Ascending aorta (tissue), 2 donors: ENCODE measurements at places on chromosomes 12 and 14. TPM values are rescaled to one million over a fixed set of nuclear protein-coding genes. Genes with fewer than 3 reads are reported as not detected.

Gene KRT85
- not detected for total RNA-seq

DNA sequence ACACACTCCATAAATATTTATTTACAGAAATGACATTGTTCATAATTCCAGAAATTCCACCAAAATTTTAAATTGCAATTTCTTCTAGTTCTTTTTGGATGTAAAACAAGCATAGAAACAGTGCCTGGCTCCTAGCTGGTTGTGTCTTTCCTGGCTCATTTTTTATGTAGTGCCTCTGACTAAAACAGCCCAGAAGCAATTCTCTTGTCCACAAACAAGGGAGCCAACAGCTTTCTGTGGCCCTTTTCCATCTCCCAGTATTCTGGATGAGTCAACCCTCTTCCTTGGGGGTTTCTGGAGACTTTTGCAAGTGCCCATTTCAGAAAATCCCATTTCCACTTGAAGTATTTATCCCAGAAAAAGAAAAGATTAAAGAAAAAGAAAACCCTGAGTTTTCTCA is 141.4 kb downstream of the PHLDA1 start:
- DNase-seq: no peak

- DNase-seq: no peak
These were observed 251.6 kb downstream of the PHLDA1 start for GRCh38 chr12:75779891-75780496.

GRCh38 chr12:96866801-96867590 is 40.1 kb upstream of the NEDD1 start:
- DNase-seq: no peak

GRCh38 chr12:34108405-34108803 is 86.1 kb downstream of the ALG10 start:
- DNase-seq: no peak

- DNase-seq: no peak
These were observed 3.0 kb upstream of the PLXNC1 start for GRCh38 chr12:94145191-94145983.

DNA sequence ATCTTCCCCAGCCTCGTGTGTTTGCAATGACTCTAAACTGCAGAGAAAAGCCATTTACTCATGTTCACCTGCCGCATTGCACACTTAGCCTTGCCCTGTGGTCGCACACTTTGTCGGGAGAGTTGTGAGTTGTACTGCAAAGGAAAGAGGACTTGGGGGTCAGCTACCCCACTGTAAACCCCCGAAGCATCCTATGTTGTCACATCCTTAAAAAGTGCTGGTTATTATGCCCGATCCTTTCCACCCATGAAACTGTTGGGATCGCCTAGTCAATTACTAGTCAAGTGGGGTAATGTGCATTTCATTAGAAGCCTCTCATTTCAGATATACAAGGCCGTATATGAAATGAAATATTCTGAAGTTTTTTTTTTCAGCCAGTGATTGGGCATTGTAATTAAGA is 98.2 kb downstream of the SRRM4 start:
- DNase-seq: no peak

DNA sequence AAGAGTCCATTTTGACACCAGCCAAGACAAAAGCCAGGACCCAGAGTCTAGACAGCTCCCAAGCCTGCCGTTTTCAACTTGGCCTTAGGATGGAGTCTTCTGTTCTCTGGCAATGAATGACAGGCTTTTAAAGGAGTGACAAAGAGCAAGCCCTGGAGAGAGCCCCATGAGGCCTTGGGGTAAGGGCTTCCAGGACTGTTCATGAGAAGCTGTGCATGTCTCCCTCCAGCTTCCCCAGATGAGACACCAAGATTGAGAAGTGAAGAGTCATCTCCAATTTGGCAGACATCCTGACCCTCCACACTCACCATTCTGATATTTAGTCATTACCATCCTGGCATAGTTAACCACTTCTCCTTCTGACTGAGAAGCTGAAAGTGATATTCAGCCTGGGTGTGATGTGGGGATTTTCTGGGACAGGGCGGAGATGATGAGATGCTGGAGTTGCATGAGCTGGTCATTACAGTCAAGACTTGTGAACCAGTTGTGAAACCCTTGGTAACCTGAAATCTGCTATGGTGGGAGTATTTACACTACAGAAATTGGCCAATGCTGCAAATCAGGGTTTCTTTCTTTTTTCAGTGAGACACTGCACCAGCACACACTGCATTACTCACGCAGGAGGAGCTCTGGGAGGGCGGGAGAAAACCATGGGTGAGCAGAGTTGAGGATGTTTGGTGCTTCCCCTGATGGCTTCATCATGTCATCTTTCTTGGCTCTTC is 77.8 kb downstream of the VCPKMT start:
- DNase-seq: no peak

DNA sequence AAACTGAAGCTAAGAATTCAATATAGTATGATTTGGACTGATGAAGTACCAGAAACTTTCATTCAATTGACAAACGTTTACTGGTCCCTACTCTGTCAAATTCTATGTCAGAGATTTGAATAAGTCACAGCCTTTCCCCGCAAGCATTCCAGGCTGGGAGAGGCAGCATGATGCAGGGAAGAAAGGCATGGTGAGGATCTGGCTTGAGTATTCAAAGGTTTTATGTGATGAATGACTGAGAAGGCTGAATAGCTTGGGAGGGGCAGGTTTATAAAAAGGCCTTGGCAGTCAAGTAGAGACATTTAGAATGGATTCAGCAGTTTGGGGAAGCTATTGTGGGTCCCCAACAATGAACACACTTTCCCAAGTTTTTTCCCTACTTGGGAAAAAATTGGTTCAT is 431.8 kb downstream of the DPF3 start:
- DNase-seq: no peak

DNA sequence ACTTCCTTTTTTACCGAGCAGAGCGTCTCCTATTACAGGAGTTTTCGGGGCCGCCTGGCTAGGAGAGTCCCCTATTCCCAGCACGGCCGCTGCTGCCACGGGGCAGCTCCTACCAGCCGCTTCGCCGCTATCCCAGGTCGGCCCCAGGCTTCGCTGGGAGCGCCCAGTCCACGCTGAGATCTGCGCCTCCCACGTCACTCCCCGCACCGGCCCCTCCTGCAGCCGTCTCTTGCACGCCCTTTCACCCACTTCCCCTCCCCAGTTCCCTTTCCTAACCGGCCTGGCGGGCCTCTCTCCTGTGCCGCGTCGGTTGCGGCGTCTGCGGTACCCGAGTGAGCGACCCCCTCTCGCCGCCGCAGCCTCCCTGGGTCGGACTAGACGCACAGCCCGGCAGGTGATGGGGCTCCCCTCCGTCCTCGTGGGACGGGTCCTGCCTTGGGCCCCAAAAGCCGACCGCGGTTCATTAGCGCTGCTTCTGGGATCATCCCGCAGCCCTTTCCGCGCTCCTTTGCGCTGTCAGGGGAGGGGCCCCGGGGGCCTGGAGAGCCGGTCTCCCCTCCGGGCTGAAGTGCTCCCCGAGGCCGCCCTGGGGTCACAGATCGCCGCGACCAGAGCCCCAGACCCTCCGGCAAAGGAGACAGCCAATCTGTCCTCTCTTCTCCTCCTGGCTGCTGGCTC is 1318.4 kb downstream of the TMEM121 start:
- no peak for DNase-seq

- peak; percentile 63 for DNase-seq
These were observed at the start of gene SLC35F4 for GRCh38 chr14:57865403-57866198. Gene SLC35F4, minus strand, starts transcription at chr14:57866092.

- no peak for DNase-seq
These were observed 8.5 kb downstream of the SLC17A8 start for GRCh38 chr12:100365411-100365810.

GRCh38 chr14:61417141-61417540 is 95.8 kb downstream of the PRKCH start:
- DNase-seq: no peak

Gene TMEM119
- total RNA-seq: 251 TPM

GRCh38 chr14:103192246-103192840 is 69.1 kb downstream of the TNFAIP2 start:
- no peak for DNase-seq

DNA sequence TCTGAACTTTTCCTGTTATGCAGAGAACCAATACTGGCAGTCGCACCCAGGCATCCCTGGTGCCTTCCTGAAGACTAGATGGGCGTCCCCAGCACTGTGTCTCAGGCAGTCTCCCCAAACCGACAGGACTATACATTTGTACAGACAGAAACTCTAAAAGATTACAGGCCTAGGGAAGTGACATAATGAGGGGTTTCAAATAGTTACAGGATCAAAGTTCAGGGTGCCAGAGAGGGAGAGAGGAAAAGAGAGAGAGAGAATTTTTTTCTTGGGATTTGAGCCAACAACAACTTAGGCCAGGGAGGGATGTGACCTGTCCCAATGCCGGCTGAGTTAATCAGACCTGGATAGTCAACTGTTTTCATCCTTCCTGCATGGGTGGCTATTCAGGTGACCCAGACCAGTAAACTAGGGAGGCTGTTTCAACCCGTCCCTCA is 9.3 kb upstream of the GMFB start:
- no peak for DNase-seq

DNA sequence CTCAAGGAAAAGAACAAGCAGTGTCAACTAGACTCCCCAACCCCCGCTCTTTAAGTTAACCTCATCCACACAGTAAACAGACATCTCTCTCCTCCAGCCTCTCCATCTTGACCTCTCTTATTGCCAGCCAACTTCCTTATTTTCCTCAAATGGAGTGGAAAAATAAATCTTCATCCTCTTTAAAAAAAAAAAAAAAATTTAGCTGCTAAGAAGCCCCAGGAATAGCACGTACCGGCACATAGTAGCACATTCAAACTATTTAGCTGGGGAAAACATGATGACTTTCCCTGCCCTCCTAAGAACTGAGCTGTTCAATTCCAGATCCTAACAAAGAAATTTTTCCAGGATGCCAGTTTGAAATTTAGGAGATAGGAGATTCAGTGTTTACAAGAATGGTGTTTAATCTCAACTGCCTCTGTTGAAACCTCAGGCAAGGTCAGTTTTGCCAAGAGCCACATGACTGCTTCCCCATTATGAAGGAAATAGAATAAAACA is 90.8 kb downstream of the EPS8 start:
- no peak for DNase-seq

GRCh38 chr12:10212739-10213131 is at the start of gene GABARAPL1:
Gene GABARAPL1, plus strand, starts transcription at chr12:10212877. Its CDS starts 253 bp downstream, at chr12:10213130.
- peak; percentile 93 for DNase-seq

DNA sequence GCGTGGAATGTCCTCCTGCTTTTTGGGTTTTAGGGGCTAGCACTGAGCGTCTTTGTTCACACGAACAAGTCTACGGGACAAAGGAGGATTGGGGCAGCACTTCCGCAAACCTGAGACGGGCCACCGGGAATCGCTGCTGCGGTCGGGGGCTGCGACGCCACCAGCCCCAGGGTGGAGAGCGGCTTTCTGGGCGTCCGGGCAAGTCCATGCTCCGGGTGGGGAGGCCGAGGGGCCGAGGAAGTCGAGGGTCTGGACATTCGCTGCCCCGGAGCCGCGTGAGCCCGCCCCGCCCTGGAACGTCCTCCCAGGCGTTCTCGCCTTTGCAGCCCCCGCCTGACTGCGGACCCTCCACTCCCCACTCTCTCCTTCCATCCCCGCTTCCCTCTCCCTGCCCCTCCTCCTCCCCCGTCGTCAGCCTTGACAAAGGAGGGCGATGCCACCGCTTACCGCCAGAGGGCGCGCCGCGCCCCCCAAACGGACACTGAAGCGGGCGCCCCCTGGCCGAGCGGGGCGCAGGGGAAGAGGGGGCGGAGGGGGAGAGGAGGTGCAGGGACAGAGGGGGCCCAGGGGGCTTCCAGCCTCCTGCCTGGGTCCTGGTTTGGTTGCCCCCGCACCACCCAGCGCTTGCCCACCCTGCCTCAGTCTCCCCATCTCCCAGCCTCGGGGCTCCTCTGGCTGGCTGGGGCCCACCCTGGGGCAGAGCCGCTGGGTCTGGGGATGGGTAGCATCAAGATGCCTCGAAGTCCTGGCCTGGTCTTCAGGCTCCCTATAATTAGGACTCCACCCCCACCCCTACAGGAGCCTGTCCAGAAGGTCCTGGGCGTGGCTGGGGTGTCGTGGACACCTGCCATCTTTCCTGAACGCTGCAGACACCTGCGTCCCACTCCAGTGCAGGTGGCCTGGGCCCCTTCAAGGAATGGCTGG is 39.1 kb upstream of the INF2 start:
- no peak for DNase-seq

DNA sequence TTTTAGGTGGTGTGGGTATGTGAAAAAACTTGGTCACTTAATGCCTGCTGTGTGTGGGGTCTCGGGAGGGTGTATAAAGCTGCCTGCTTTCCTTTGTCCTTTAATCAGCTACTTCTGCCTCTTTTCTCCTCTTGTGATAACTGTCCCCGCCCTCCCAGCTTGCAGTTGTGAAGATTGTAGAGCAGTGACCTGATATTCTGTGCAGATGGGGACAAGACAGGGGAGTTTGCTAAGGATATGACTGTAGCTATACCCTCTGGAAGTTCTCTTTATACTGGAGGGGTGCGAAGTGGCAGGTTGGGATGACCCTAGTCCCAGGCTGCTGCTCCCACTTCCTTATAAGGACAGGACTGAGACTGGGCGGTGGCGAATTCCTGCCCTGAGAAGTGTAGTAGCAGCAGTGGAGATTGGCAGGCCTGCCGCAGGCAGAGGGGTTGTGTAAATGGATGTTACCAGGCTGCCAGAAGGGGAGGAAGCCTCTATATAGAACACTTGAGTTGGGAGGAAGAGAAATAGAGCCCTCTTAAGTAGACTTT is 835 bp downstream of the MYL6 start:
- peak; percentile 63 for DNase-seq

Gene NPAS3
- not detected for total RNA-seq

DNA sequence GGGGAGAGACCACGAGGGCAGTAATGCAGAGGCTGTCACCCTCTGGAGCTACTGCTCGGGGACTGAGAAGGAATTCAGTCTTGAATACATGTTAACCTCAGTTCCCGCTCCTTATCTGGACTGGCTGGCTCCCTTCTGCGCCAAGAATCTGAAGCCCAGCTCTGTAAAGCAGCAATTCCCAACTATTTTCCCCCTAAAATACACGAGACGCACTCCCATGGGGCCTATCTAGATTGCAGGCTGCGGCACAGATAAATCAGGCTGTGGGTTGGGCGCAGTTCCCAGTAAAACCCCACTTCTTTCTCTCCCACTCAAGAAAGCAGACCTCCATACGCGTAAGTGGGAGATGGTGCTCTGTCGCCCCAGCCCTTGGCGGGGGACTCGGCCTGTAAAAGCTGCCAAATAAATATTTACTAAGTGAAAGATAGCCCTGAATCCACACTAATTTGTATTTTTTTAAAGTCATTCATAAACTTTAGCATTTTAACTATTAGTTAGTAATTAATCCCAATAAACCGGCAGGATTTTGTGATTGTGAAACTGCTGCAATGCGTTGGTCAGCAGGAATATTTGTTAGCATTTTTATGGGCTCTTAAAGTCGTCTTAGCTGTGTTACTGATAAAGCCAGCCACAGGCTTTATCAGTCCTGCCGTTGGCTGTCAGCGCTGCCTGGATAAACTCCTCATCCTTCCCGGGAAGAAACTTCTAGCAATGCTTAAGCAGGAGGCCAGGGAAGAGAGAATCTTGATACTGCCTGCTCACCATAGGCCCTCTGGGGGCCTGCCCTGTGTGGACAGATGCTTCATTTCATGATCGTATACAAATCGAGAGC is 17.8 kb downstream of the FBXL14 start:
- DNase-seq: no peak

GRCh38 chr12:117874842-117875434 is 93.9 kb downstream of the KSR2 start:
- DNase-seq: no peak

Gene CKAP4
- total RNA-seq: 116 TPM
